ENCODE measurements at places on chromosomes 7 and 10.

GRCh38 chr7:116629051-116629463 is 42.9 kb upstream of the MET start:
- no peak for DNase-seq

DNA sequence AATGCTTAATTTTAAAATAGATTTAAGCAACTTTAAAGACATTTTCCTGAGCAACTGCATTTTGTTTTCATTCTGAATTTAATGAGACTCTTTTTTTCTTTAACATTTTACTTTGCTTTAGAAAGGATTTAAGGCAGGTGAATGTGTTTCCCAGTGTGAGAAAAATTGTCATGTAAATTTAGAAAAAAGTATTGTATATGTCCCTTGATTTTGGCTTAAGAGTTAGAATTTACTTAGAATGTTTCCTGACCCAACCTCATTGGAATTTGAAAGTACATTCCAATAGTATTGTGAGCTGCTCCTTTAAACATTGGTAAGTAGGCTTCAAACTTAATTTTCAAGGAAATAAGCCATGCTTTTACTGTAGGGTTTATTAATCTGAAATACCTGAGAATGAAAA is 110.2 kb downstream of the PTEN start:
- DNase-seq = no peak

- DNase-seq = no peak
Measured at GRCh38 chr7:70733090-70733489, 398.9 kb upstream of the GALNT17 start.

- DNase-seq = no peak
Measured at GRCh38 chr7:39306016-39306570, 260.1 kb upstream of the YAE1 start.

GRCh38 chr10:48467669-48468068 is 137.2 kb downstream of the ARHGAP22 start:
- peak; percentile 4 for DNase-seq

DNA sequence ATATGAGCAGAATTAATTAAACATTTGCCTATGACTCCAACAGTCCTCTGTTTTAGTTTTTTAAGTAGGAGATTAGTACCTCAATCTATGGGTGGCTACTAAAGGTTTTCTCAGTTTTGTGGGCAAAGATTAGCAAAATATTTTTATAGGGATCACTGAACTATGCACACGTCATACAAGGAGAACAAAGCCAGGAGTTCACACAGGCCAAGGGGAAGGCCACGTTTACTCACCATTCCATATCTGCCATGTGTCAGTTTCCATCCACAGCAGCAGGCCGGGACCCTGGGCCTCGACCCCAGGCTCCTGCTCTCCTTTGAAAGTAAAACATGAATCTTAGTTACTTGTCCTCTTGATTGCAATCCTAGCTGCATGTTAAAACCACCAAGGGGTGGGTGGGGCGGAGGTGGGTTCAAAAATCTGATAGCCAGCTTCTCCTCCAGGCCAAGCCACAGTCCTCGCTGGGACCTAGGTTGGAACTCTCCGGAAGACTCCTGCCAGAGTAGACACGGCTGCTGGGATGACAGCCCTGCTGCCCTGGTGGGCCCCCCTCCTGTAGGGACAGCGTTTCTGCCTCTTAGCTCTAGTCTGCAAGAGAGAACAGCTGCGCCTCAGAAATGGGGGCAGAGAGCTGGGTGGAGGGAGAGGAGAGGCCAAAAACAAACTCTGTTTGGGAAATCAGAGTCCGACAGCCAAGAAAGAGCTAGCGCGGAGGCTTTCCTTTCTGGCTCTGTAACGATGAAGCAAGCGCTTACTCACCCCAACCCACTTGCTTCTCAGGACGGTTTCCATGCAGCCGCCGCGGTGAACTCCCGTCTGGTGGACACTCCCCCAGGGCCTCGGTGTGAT is 35.6 kb downstream of the PITRM1 start:
- DNase-seq = peak; percentile 47

DNA sequence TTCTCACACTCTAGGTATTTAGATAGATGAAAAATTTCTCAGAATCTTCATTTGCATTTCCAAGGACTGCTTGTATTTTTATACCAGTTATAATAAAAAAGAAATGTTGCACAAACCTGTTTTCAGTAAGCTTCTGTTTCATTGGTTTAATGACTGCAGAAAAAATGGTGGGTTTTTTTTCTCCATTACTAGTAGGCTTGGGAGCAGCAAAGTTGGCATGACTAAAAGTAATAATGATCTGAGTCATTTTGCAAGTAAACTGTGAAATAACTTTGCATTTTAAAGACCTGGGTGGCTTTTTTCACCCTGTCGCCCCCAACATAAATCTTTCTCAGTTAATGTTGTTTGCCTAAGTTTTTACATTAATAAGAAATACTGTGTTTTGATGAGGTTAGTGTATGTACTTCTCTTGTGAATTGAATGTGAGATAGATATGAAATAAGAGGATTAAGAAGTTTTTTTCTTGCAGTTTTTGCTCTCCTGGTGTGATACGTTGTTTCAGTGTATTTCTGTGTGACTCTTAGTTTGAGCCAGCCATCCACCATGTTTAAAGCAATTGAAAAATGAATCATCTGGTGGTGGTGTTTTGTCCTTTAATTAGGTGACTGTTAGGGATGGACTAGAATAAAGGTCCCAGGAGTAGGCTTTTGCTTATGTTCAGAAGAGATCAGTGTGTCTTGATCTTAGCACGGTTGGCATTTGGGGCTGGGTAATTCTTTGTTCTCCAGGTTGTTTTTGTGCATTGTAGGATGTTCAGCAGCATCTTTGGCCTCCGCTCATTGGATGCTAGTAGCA is 1.8 kb downstream of the GNAI1 start:
- DNase-seq = no peak

- no peak for DNase-seq
Measured at GRCh38 chr10:118729641-118730258, 25.0 kb downstream of the CACUL1 start.

DNA sequence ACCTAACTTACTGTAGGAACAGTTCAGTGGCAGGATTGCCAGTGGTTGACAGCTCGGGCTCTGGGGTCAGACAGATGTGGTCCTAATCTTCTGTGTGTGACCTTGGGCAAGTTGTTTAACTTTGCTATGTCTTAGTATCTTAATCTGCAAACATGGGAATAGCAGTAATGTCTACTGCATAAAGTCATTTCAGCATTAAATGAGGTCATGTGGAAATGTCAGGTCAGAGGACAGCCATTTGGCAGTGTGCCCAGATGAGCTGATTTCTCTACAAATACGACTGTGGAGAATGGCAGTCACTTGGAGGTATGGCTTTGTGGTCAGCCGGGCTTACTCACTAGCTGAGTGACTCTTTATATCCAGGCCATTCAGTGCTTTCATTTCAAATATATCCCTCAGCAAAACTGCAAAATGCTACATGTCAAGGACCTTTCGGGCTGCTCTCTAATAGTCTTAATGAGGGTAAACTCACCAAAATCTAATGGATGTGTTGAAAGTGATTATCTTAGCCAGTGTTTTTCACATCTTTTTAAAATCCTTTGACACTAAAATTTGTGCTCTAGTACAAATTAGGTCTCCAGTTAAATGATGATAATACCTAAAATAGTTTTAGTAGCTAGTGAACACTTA is 171.4 kb downstream of the ST7 start:
- DNase-seq = peak; percentile 77

- DNase-seq = no peak
Measured at GRCh38 chr7:40541336-40541735, 406.5 kb downstream of the SUGCT start.

DNA sequence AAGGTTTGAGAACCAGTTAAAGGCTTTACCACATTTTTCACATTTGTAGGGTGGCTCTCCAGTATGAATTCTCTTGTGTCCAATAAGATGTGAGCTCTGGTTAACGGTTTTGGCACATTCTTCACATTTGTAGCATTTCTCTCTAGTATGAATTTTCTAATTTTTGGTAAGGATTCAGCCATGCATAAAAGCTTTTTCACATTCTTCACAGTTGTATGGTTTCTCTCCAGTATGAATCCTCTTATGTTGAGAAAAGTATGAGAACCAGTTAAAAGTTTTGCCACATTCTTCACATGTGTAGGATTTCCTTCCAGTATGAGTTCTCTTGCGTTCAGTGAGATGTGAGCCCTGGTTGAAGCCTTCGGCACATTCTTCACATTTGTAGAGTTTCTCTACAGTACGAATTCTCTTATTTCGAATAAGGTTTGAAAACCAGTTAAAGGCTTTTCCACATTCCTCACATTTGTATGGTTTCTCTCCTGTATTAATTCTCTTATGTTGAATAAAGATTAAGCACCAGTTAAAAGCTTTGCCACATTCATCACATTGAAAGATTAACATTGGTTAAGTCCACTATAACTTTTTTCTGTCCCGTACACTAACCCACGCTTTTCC is 33.2 kb upstream of the ZNF479 start:
- DNase-seq = no peak

DNA sequence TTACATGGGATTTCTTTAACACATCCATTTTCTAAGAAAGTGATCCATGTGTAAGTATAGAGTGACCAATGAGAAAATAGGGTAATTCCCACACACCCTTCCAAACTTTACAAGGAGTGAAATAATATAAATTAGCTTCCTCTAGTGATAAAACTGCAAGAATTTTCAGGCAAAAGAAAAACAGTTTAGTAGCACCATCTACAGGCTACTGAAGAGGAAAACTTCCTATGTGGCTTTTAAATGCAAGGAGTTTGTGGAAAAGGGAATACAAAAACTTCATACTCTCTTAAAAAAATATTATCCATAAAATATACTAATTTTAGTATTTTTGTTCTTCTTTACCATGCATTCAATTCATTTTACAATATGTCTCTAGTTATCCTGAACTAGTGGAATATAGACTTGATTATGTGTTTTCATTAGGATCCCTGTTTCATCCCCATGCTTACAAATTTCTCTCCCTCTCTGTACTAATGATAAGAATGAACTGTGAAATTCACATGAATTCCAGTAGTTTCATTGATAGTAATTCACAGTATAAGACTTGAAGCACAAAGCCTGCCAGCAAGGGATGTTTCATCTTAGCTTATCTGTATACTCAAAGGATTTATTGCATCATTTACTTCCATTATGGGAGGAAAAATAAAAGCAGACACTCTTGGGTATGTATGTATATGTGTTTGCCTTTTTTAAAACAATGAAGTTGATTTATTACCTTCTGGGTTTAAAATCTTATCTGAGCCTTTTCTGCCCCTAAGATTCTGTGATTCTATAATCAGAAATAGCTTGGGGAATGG is 442.9 kb downstream of the AUTS2 start:
- DNase-seq = no peak

DNA sequence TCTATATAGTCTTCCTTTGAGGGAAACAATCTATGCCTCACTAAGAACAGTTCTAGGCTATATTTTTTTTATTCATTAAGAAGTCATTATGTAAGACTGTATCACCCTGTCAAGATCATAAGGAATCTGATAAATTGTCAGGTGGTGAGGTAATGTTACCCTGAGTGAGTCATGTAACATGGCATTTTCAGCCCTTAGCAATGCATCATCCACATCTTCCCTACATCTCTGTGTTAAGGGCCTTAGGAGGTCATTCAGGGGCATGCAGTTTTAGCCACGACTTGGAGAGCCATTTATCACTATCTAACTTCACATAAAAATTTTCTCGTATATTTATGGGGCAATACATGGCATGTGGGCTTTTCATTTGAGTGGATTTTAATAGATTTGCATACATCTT is 924.5 kb upstream of the MBL2 start:
- no peak for DNase-seq
